ENCODE measurements at places on chromosomes 5 and 9.

- no peak for DNase-seq
Observed at GRCh38 chr9:98007251-98007928, 24.2 kb downstream of the ANP32B start.

DNA sequence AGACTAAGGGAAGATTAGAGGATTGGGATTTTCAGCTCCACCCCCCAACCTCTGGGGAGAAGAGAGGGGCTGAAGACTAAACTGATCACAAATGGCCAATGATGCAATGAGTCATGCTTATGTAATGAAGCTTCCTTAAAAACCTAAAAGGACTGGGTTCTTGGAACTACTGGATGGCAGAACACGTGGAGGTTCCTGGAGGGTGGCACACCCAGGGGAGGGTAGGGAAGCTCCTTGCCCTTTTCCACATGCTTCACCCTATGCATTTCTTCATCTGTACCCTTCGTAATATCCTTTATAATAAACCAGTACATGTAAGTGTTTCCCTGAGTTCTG, 48.6 kb downstream of the ARHGEF28 start:
- DNase-seq: no peak

DNA sequence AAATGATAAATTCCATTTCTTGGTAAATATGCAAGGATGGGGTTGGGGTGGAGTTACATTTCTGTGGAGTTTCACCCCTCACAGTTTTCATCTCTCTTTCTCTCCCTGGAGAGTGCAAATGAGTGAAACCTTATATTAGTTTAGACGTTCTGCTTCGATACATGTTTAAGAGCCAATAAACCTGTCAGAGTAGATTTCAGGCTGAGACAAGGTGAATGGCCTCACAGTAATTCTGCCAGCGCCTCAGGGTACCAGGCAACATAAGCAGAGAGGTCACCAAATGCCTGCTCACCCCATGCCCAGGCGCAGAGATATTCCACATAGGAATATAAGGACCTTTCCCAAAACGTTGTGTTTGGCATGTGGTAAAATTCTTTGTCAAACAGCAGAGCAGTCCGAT, 154.9 kb upstream of the VLDLR start:
- no peak for DNase-seq

DNA sequence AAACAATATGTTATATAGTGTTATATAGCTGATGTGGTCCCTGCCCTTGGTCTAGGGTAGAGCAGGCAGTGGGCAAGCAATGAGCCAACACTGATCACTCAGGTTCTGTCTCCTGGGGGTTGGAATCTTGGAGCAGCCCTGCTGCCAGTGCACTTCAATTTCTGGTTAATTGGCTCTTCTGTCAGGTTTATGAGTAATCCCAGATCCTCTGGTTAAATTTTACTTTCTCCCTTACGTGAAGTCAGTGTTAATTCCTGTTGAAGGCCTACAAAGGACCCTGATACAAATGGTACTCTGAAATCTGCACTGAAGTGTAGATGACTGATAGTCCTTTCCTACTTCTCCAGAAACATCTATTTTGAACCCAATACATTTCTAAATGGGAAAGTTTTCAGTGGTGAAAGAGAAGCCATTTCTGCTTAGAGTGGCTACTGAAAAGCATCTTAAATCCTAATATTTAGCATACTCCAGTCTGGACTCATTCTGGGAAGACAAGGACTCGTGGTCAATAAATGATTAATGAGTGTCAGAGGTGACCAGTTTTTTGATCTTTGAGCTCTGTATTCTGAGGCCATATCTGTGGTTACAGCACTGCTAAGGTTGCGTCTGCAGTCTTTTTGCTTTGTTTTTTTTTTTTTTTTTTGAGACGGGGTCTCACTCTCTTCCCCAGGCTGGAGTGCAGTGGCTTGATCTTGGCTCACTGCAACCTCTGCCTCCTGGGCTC, 442.4 kb downstream of the KIF4B start:
- no peak for DNase-seq

DNA sequence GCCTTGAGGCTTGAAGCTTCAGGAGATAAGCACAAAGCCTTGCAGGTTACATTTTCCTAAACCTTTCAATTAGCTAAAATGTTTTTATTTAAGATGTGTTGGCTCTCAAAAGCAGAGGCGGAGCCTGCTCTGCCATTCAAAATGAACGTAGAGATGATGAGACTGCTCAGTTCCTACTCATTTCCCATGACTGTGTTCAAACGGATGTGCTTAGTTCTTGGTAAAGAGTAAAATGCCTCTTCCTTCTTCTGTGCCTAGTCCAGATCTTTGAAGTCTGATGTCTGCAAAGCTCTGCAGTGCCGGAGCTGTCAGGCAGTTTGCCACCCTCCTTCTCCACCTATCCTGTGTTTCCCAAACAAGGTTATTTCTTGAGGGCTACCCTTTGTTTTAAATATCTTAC, 46.3 kb upstream of the ADAMTSL1 start:
- no peak for DNase-seq

- DNase-seq: no peak
Observed at GRCh38 chr9:136060671-136061371, 34.3 kb downstream of the NACC2 start.

DNA sequence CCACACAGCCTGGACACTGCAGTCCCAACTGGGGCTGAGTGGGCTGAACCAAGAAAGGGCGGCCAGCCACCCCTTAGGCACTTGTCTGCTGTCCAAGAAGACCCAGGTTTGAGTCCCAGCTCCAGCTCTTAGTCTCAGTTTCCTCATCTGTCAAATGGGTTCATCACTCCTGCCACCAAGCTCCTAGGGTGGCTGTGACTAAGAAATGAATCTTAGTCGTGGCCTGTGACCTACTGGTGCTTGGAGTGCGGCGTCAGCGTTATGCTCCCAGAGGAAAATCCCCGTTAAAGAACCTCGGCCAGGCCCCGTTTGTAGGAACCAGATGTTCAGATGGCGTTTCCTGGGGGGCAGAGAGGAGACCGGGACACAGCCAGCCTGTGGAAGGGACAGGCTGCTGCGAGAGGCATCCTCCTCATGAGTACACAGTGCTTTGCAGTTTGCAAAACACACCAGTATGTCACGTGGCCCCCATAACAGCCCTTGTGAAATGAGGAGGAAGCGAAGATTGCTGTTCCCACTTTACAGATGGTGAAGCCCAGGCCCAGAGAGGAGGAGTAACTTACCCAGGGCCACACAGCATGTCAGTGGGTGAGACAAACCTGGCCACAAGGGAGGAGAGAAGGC, 3.3 kb downstream of the FIBCD1 start:
- DNase-seq: no peak

DNA sequence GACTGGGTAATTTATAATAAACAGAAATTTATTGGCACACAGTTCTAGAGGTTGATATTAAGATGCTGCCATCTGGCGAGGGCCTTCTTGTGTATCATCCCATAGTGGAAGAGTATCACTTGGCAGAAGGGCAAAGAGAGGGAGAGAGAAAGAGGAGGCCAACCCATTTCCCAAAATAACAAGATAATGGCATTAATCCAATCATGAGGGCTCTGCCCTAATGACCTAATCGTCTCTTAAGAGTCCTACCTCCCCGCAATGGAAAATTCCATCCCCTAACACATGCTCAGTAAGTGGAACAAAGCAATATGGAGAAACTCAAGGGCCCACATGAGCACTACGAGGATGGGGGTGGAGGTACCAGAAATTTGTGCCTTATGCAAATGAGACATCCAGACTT, 17.6 kb upstream of the VDAC1 start:
- DNase-seq: no peak

- DNase-seq: no peak
Observed at GRCh38 chr9:35909274-35909673, at the start of gene SPAAR. Gene SPAAR (plus strand): TSS chr9:35909490. CDS start chr9:35910464, 974 bp downstream.

- DNase-seq: no peak
Observed at GRCh38 chr5:139745132-139745799, 50.3 kb upstream of the PSD2 start.

GRCh38 chr5:8691221-8691620, 822.3 kb downstream of the MTRR start:
- DNase-seq: no peak
